ENCODE measurements at places on chromosomes 3 and 15.
A peak's percentile ranks its signal among the peaks of the same experiment; 100 is the strongest.

GRCh38 chr15:39666677-39667076, 85.8 kb downstream of the THBS1 start:
- DNase-seq: no peak

DNA sequence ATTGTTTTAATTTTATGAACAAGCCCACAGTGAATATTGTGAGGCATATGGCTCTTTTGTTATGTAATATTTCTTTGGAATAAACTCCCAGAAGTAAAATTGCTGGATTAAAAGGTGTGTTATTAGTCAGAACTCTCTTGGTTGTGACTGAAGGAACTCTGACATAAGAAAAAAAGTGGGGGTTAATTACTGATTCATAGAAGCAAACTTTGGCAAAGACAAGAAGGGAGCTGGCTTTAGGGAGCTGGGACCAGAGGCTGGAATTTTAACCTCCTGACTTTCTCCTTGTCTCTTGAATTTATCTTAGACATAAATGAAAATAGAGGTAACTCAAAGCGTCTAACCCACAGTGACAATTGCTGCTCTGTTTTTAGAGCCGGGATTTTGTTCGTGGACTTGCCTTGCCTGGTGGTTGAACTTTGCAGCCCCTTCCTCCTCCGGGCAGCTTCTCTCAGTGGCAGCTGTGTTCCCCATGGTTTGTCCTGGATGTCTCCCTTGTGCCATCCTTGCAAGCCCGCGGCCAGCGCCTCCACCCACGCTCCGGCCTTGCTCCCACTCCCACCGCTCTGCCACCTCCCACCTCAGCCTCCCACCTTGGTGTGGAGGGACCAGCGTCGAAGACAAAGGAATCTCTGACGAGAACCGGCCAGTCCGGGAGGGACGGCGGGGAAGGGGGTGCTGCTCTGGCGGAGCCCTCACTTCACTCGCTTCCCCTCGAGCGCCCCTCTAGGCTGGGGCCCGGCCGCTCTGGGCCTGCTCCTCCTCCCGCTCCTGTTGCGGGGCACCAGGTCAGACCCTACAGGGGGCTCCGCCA, 28.0 kb downstream of the ARHGAP31 start:
- peak; percentile 53 for DNase-seq

DNA sequence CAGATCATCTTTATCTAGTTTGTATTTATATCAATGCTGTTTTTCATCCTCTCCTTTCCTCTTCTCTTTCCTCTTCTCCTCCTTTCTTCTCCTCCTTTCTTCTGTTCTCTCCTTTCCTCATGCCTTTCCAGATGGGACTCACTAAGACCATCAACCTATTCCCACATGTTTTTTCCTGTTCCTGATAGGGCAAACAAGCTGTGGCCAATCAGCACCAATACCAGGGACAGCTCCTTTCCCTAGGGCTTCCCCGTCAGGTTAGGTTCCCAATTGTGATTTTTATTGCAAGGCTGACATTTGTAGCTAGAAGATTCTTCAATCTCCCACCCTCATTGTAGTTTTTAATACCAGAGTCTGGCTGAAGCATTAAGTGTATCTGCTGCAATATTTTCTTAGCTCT, 76.3 kb upstream of the COL8A1 start:
- no peak for DNase-seq

GRCh38 chr3:14507305-14507741, 32.8 kb downstream of the GRIP2 start:
- no peak for DNase-seq

GRCh38 chr3:172903642-172904320, 153.3 kb downstream of the ECT2 start:
- no peak for DNase-seq

GRCh38 chr15:66251790-66252684, 1.5 kb downstream of the MEGF11 start:
- no peak for DNase-seq

DNA sequence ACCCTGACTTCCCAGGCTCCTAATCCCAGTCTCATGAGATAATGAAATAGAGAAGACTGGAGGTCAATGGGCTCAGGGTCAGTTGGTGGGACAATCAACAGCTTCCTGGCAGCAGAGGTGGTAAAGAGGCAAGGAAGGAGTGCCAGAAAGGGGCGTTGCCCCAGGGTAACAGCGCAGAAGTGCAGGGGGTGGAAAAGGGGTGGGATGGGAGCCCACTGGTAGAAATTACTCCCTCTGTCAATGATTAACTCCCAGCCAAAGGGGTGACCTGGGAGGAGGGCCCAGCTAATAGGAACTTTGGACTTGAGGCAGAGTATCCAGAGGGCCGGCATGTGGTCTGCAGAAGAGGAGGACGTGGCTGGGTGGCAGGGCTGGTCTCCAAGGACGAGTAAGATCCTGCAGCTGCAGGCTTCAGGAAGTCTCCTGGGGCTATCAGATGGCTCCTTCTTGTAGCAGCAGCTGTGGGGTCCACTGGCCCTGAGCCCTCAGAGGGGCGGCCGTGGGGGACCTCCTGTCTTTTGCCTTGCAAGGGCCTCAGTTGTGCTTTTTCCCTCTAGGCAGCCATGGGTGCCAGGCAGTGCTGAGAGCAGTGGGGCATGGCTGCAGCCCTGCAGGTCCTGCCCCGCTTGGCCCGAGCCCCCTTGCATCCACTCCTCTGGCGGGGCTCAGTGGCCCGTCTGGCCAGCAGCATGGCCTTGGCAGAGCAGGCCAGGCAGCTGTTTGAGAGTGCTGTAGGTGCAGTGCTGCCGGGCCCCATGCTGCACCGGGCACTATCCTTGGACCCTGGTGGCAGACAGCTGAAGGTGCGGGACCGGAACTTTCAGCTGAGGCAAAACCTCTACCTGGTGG, 2.3 kb downstream of the GLYCTK start:
- no peak for DNase-seq

DNA sequence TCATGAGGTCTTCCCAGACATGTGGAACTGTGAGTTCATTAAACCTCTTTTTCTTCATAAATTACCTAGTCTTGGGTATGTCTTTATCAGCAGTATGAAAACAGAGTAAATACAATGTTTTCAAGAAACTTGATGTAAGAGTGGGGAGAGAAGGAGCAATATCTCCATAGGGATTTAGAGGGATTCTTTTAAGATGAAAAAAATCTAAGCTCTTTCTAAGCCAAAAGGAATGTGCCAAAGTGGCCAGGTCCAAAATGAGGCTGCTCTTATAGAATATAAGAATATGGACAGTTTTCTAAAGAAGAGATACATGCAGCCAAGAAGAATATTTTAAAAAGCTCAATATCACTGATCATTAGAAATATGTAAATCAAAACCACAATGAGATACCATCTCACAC, 23.9 kb upstream of the RYK start:
- no peak for DNase-seq

DNA sequence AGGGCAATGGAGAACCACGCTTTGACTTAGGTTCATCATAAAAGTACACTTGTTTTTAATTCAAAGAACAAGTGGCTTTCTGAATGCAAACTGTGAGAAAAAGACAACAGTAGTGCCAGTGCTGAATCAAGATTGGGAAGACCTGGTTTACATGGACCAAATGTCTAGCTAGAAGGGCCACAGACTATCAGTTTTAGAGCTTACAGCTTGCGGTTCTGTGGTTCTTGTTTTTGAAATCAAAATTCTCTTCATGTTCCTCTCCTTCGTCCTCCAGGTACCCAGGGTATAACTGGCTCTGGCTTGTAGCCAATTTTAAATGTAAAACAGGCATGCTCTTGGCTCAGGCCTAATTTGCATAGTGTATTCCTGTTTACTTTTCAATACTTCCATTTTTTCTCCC, 124.6 kb downstream of the TGFBR2 start:
- DNase-seq: no peak

Measured in DMS 273 treated with DMSO at 0.1 percent for 48 hours (cell line).